ENCODE measurements at places on chromosomes 1 and 21.

DNA sequence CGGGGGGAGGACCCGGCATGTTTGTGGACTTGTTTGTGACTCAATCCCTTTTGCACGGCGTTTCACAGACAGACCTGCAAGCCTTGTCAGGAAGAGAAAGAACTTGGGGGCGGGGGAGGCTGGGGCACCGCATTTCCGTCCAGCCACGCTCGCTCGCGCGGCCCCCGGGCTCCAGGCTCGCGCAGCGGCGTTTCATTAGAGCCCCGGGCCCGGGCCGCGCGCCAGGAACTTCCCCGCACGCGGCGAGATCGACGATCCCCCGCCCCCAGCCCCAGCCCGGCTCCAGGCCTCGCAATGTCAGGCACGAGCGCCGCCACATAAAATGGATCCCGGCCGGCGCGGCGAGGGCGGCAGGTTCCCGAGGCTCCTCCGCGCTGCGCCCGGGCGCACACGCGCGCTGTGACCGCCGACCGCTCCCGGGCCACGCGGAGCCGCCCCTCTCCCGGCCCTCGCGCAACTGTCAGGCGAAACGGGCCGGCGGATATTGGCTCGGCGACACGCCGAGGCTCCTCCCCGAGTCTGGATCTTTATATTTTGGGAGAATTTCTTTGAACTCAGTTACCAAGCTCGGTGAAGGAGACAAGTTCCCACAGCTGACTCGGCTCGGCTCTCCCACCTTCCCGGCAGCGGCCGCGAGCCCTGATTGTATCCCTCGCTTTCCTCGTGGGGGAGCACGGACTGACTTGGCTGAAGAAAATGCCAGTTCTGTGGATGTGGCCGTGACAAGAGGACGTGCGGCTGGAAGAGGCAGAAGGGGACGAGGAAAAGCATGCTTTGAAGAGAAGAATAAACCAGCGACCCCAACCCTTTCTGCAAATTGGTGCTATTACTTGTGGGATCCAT lies at the start of gene KIF26B:
TSS of gene KIF26B (plus strand) at position 557 of the 843 bp plus-strand sequence. CDS start 440 bp downstream, outside the sequence.
- DNase-seq = peak; percentile 82

GRCh38 chr1:200714504-200715187 lies 24.0 kb upstream of the CAMSAP2 start:
- no peak for DNase-seq

GRCh38 chr1:67441739-67442281 lies 11.6 kb upstream of the SERBP1 start:
- DNase-seq = no peak

- DNase-seq = no peak
Observed at GRCh38 chr1:96365076-96365475, 356.5 kb upstream of the PTBP2 start.

DNA sequence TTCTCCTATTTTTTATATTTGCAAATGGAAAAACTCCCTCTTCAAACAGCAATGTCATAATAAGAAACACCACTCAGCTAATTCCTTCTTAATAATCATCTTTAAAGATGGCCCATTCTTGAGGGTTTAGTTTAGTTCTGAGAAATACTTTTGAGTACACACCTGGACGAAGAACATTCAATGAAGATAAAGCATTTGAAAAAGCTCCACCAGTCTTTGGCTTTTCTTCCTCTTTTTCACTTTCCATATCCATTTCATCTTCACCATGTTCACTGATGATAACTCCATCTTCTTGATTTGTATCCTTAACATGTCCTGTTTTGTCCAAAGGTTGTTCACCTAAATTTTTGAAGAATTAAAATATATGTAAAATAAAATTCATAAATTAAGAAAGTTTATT lies 7.4 kb downstream of the PAXBP1 start:
- no peak for DNase-seq

DNA sequence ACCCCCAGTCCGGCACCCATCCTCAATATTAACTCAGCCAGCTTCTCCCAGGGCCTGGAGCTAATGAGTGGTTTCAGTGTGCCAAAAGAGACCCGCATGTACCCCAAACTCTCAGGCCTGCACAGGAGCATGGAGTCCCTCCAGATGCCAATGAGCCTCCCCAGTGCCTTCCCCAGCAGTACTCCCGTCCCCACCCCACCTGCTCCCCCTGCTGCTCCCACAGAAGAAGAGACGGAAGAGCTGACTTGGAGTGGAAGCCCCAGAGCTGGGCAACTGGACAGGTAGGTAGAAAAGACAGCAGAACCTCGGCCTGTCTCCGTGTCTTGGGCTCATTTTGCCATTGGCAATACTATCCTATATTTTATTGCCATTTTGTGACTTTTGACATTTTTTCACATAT lies 45.4 kb upstream of the IPO9 start:
- no peak for DNase-seq

GRCh38 chr1:43803646-43804045 lies 96.3 kb downstream of the ST3GAL3 start:
- no peak for DNase-seq

GRCh38 chr21:34345892-34346291 lies 17.9 kb upstream of the KCNE2 start:
- DNase-seq = no peak

DNA sequence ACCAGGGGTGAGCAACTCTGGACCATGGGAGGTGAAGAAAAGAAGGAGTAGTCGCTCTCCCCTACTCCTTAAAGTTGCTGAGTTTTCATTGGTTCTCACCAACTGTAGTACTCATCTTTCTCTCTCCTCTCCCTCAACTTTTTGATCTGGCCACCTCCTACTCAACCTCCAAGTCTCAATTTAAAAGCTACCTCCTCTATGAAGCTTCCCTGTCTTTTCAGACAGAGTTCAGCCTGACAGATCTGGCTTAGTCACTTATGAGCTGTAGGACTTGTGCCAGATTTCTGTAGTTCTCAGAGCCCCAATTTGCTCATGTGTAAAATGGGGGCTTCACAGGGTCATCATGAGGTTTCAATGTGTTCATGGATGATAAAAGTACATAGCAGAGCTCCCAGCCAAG lies 34.5 kb upstream of the HTR1D start:
- DNase-seq = no peak

DNA sequence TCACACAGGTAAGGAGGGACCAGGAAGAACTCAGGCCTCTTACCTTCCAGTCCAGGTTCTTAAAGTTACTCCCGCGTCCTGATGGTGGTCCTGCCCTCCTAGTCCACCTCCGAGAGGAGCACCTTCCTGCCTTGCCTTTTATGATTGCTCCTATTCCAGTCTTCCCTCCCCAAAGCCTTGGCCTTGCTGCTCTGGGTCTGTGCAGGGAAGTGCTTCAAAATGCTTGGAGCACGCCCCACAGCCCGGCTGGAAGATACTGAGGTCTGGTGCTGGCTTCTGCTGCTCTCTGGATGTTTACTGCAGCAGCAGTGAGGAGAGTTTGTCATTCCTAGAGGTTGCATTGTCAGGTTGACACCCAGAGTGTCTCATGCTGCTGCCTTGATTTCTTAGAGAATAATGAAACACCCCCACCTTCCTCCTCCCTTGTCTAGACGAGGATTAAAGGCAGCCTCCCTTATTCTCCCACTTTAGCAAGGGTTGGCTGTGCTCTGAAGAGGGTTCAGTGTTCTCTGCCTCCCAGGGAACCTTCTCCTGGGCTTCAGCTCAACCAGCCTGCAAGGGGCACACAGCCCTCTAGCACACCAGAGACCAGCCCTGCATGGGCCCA lies 142.2 kb upstream of the CACNA1E start:
- DNase-seq = no peak

- no peak for DNase-seq
Observed at GRCh38 chr1:165876121-165876520, 48.7 kb downstream of the UCK2 start.

- DNase-seq = no peak
Observed at GRCh38 chr1:95232646-95233318, 1.2 kb upstream of the RWDD3 start.

GRCh38 chr1:9321986-9322660 lies 29.4 kb downstream of the SPSB1 start:
- DNase-seq = no peak

DNA sequence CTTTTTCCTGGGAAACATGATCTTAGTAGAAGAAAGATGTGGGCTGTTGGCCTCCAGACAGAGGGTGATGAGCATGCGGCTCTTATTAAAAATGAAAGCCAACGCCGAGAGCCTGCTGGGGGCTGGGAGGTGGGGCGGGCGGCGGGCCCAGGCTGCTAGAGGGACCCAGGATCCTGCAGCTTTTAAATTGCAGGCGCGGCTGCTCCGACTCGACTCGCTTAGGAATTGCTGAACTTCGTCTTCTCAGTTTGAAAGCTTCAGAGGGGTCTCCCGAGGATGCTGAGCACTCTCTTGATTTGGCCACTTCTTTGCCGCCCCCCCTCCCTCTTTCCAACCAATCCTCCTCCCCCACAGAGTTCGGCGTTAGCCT lies 1.2 kb downstream of the AGPAT3 start:
- DNase-seq = peak; percentile 64

DNA sequence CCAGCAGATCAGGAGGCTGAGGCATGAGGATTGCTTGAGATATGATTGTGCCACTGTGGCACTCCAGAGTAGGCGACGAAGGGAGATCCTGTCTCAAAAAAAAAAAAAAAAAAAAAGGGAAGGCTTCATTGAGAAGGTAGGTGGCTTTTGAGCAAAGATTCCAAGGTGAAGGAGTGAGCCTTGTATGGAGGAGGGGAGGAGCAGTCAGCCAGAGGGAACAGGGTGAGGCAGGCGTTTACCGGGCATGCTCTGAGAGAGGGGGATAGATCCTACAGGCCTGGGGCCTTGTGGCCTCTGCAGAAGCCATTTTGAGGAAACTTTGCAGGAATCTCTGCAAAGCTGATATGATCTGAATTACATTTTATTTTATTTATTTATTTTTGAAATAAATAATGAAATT lies 5.1 kb upstream of the HDAC1 start:
- DNase-seq = no peak

DNA sequence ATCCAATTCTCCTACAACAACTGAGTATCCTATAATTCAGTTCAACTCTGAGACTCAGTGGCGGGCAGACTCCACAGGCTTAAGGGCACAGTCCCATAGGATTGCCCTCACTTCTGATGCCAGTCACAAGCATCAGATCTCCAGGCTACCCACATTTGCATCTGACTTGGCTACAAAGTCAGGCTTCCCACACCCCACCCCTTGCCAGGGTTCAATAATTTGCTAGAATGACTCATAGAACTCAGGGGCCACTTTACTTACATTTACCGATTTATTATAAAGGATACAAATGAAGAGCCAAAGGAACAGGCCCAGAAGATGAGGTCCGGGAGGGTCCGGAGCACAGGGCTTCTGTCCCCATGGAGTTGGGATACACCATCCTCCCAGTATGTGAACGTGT lies 36.0 kb upstream of the SLAMF9 start:
- DNase-seq = no peak

DNA sequence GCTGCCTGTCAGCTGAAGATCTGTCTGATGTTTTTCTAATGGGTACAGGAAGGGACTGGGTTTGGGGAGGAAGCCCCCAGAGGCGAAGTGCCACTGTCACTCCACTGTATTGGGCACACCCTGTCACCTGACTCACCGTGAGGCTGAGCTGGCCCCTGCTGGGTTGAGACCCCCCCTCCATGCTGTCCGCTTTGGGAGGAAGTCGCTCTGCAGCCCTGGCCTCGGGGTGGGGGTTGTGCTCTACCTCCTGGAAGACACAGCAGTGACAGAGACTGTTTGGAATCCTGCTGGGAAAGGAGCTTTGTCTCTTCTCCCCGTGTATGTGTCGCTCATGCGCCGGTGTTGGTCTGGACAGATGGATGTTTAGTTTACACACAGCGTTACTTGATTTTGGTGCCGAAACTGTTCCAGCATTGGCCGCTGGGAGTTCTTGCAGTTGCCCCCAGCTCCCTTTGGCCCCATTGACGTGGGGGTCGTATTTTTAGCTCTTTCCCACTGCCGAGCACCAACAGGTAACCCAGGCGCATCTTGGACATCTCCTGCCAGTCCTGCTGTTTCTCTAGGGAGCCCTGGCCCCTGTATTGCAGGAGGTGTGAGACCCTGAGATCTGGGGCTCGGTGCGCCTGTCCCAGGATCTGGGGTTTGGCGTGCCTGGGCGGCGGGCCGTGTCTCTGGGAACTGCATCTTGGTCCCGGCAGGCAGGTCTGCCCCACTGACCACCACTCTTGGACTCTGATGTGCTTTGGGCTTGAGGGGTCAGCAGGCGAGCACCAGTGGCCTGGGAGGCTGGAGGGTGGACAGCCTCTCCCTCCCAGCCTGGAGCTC lies 30.3 kb downstream of the SLX9 start:
- DNase-seq = no peak

DNA sequence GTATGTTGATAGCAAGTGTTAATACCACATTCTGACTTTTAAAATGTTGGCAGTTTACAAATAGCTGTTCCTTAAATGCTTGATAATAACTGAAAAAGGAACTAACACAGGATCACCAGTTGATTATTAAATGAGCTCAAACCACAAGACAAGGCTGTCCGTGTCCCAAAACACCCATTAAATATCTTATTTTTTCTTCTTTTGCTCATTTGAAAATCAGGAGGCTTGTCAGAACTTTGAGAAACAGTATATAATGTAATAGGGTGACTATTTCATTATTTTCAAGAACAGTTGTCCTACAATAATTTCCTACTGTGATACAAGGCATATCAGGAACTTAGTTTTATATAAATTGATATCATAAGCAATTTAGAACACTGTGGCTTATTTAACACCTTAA lies 2.7 kb downstream of the CDKN2C start:
- no peak for DNase-seq

DNA sequence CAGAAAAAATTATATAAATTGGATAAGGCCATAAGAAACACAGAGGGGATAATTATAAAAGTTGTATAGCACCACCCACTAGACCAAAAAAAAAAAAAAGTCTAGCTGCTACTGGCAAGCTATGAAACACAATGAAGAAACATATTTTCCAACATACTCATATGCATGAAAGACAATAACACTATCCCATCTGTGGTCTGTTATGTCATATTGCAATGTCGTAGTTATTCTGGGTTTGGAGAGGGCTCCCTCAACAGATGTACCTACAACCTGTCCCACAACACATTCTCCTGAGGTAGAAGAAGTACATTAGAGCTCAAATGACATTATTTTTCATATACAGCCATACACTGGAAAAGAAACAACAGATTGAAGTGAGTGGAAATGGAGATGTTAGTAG lies 517.6 kb upstream of the ADGRL4 start:
- no peak for DNase-seq

- no peak for DNase-seq
Observed at GRCh38 chr1:183238071-183238470, 52.0 kb downstream of the LAMC2 start.

- no peak for DNase-seq
Observed at GRCh38 chr21:36544545-36544944, 64.6 kb upstream of the CLDN14 start.

GRCh38 chr1:42518908-42519307 lies 55.8 kb downstream of the CCDC30 start:
- no peak for DNase-seq

DNA sequence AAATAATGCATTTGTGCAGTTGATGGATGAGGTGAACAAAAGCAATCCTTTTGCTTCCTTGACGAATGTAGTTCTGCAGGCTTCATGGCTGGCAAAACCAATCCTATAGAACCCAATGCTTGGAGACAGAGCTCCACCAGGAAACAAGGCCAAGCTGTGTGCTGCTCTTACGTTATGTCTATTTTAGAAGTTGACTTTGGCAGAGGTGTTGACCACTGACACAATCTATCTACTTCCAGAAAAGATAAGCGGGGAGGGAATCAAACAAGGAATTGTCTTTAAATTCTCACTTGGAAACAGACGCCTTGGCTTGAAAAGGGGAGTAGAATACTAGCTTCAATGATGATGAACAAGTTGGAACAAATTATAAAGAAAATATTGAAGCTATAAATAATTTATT lies 211.2 kb downstream of the SETD4 start:
- DNase-seq = no peak
